ENCODE measurements at places on chromosomes 2 and 18.

- DNase-seq, result no peak
Measured at GRCh38 chr18:74068296-74068695, 79.3 kb downstream of the FBXO15 start.

DNA sequence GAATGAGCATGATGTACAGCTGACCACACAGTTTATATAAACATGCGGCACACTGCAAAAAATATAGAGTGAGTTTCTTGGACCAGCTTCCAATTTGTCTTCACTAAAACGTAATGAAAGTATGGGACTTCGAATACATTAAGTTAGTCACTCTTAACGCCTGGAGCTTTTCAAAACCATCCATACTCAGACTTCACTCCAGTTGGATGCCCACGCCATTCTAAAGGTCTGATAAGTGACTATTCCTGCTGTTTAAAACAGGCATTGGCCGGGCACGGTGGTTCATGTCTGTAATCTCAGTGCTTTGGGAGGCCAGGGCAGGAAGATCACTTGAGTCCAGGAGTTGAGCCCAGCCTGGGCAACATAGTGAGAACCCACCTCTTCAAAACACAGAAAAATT, 84.6 kb downstream of the MYL12B start:
- no peak for DNase-seq

DNA sequence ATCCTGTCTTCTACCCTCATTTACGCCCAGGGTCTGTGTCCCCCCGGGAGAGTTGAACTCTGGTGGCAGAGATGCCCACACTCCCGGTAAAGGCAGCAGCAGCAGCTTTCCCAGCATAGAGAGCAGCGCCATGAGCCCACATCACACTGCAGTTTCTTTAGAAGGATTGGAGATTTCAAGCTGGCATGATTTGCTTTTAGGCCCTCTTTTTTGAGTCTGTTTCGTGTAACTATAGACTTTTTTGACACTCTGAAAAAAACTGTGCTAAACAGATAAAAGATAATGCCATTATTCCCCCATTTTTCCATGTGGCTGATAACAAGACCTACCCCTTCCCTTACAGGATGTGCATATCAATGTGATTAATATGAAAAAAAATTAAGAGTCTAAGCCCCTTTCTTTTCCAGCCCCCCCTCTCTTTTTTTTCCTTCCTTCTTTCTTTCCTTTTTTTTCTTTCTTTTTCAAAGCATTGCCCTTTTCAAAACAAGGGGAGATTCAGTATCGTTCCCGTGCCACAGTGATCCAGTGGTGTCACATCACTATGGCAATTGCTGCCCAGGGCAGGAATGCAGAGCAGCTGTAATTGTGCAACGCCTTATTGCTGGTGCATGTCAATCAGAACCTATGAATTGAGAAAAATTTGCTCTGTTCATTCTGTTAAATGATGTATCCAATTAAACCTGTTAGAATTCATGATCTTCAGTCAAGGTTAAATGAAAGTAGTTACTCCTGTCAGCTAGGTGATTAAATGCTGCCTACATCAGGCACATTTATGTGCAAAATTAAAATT, 104.5 kb downstream of the CDCA7 start:
- no peak for DNase-seq

DNA sequence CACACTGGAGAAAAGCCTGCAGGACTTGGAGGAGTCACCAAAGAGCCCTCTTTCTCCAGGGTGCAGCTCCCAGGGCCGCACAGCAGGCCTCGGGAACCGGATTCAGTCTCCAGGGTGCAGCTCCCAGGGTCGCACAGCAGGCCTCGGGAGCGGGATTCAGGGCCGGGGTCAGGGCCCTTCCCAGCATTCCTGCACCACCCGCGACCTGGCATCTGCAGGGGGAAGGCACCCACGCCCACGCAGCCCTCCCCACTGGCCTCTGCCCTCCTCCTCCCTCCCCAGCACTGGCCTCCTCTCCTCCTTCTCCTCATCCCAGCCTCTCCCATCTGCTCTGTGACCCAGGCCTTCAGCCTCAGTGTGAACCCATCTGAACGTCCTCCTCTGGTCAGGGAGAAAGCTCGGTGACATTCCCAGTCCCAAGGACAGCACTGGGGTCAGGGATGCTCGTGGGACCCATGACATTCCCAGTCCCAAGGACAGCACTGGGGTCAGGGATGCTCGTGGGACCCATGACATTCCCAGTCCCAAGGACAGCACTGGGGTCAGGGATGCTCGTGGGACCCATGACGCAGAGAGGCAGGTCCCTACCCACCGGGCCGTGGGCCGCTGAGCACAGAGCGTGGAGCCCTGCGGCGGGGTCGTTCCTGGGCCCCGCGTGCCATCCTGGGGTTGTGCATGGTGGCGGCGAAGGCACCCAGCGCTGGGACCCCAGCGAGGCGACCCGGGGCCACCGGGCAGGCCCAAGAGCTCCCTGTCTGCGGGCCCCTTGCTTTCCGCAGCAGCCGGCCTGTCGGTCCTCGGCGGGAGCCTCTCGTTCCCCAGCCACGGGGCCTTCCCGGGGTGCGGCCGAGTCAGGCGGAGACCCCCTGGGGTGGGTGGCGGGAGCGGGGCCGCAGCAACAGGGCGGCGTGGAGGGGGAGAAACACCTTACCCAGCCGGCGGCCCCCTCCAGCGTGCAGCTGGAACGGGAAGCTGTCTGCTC, 550.2 kb upstream of the SALL3 start:
- no peak for DNase-seq

- DNase-seq, result no peak
Measured at GRCh38 chr2:170845343-170845742, 28.7 kb downstream of the GAD1 start.

GRCh38 chr18:50775207-50775606, 44.6 kb downstream of the MRO start:
- DNase-seq, result no peak

GRCh38 chr2:40094451-40094850, 315.4 kb upstream of the THUMPD2 start:
- no peak for DNase-seq

DNA sequence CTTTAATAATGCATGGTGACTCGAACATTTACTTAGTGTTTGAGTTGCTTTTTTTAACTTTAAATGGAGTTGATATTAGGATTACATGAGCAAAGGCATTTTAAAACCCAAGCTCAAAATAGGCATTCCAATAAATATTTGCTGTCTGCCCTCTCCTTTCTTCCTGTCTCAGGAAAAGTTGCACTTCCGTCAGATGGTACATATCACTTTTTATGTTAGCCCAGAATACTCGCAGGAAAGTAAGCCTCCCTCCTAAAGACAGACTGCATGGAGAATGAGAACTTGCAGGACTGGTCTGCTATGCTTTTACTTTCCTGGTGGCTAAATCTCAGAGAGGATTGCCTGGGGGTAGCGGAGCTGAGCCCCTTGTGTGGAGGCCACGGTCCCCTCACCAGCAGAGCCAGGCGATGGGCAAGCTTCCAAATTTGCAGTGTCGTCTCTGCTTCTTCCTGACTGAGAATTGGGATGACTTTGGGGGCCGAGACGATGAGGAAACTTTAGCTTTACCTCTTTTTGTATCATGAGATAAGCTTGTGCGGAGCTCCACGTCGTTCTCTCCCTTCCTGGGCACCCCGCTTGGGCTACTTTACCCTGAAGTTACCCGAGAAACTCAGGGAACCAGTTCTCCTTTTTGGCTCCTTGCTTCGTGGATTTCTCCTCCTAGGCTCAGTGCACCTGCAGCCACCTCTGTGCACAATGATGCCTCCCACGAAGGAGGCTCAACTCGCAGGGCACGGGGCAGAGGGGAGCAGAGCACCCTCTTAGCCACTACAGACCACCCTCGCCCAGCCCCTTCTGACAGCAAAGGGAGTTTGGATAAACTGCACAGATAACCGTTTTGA, 223.3 kb downstream of the SH3RF3 start:
- no peak for DNase-seq

- DNase-seq, result no peak
Measured at GRCh38 chr2:196590286-196590685, 49.2 kb upstream of the CCDC150 start.

- no peak for DNase-seq
Measured at GRCh38 chr2:39725401-39725800, 53.7 kb downstream of the THUMPD2 start.

DNA sequence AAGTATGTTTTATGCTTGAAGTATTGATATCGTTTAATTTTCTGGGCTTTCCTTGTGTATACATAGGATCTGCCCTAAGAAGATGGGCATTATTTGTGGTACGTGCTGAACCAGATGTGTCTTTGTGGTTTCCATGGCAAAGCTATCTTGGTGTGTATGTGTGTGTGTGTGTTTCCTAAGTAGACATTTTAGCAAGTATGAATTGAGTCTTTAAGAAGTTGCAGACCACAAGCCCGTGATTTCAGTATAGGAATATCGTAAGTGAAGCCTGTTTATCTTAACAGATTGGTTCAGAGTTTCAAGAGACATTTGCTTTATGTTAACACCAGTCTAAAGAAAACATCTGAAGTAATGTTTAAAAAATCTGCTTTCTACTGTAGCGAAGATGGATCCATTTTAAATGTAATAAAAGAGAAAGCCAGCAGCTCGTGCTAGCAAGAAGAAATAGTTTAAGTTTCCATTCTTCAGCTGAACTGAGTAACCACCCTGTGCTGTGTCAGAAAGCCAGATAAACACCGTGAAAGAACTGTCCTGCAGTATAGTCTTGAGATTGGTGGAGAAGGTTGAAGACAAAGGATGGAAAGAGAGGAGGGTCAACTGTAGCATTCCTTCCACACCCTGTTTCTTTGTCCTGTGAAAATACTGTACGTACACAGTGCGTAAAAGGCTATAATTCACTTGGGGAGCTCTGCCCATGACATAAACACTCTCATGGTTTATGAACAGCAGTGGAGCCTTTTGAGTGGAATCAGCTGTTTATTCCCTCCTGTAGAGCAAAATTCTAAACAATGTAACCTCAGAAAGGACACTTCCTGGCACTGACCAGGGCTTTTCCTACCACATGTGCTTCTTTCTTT, 91.9 kb upstream of the FOSL2 start:
- no peak for DNase-seq

DNA sequence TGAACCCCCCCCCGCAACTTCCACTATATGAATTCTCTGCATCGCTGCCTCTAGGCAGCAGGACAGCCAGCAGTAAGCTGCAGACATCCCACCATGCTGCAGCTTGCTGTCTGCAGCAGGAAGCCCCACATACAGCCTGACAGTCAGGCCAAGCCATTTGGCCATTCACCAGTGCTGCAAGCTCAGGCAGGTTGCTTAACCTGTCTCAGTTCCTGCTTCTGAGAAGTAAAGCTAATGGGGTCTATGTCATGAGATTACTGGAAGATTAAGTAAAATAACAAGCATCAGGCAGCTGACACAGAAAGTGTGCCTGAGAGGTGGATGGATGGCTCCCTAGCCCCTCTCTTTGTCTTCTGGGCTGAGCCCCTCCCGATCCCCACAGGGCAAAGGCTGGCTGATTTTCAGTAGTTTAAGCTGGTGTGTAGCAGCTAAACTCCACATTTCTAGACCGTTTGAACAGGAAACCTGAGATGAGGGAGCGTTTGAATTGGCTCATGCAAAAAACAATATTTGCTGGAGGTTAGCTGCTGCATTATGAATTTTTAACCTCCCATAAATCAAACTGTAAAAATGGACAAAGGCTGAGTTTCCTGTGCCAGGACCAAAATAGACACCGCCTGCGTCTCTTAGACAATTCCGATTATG, 193.8 kb upstream of the ARL4C start:
- no peak for DNase-seq

- DNase-seq, result no peak
Measured at GRCh38 chr18:8779251-8779650, 73.9 kb downstream of the MTCL1 start.

- no peak for DNase-seq
Measured at GRCh38 chr2:166240387-166241313, 112.8 kb upstream of the SCN1A start.

DNA sequence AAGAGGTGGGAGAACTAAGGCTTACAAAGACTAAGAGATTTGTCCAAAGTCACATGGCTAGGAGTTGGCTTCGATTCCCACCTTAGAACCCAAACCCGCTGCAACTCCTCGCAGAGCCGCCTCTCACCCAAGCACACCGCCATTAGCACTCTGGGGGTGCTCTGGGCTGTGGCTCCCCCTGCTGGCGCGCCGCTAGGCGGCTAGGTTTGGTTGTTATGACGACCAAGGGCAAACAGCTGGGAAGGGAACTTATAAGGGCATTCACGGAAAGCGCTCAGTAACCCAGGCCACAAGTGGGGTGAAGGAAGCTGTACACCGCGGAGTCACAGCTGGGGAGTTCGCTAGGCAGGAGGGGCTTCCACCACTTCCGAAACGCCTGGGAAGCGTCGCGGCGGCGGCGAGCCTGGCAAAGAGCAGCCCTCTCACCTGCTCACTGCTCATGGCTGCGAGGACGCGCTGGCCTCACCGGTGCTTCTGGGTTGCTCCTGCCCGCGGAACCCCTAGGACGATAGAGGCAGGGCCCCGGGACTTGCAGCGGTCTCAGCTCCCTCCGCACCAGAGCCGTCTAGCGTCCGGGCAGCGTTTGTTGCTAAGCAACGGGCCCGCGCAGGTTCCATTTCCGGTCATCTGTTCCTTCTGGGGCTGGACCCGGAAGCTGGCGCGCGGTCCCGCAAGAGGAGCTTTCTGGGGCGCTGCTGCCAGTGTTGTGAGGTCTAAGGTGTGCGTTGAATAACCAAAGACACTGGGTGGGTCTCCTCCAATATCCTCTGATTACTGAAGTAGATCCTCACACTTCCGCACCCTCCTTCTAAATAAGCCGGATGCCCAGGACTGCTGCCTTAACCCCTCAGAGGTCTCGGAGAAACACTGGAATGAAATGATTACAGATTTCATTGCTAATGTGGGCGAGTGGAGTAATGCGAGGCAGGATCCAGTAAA, at the start of gene DNAH7:
Gene DNAH7 (minus strand): TSS at position 567 of the 939 bp plus-strand sequence. CDS start 126 bp downstream, at position 441.
- peak; percentile 92 for DNase-seq

DNA sequence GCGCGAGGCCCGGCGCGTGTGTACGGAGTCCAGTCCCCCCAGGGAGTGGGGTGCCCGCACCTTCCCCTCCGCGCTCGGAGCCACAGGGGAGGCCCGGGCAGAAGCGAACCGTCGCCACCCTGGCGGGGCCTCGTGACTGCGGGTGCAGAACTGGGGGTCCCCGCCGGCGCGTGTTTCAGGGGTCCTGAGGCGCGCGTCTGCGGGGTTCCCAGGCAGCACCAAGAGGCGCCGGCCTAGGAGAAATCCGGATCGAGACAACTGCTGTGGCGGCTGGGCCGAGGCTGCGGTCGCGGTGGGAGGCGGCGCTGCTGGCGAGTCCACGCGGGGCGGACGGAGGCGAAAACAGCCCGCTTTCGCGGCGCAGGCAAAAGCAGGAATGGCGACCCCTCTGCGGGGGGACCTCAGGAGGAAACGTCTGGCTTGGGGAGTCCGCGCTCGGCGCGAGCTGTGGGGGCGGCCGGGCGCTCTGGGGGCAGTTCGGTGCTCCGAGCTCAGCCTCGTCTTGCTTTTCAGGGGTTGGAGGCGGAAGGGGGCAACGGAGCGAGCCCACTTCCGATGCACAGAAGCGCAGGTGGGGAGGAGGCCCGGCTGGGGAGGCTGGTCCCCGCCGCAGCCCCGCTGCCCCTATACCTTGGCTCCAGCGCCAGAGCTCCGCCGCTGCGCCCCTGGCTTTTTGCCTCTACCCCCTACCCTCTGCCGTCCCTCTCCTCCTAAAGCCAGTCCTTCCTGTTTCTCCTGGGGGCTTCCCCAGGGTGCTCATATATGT, 81.5 kb upstream of the LDLRAD4 start:
- DNase-seq, result peak; percentile 24

- DNase-seq, result no peak
Measured at GRCh38 chr2:137893145-137893544, 71.1 kb upstream of the HNMT start.
